ENCODE measurements at places on chromosomes 2 and 18.

DNA sequence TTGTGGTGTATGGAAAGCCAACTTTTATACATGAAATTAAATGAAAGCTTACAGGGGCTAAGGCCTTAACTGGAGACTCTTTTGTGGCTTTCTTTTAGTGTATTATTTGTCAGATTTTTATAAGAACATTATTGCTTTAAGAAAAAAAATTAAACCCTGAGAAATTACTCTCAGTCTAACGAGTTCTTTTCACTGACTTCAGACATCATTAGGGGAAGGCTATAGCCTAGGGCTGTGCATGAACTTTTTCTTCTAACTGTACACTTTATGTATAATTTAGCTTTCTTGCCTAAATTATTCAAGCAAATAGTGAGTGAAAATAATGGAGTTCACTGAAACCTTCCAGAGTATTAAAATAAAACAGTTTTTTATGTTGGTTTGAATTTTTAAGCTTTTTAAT, 151.1 kb upstream of the MEIS1 start:
- no peak for DNase-seq

DNA sequence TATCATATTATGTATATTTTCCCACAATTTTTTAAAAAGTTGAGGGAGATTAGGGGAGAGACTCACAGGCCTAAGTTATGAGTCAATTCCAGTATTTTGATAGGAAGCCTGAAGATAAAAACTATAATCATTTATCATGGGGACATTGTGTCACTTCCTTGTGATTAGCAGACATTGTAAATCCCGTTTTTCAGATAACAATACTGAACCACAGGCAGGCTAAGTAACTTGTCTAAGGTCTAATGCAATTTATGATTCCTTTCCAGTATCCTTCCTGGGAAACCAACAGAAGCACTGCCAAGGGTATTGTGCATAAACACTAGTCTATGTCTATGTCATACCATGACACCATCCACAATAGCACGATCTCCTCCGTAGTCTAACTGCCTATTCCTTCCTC, 235.2 kb upstream of the PIK3C3 start:
- no peak for DNase-seq

- no peak for DNase-seq
Measured at GRCh38 chr2:220123751-220124150, 496.3 kb downstream of the SLC4A3 start.

DNA sequence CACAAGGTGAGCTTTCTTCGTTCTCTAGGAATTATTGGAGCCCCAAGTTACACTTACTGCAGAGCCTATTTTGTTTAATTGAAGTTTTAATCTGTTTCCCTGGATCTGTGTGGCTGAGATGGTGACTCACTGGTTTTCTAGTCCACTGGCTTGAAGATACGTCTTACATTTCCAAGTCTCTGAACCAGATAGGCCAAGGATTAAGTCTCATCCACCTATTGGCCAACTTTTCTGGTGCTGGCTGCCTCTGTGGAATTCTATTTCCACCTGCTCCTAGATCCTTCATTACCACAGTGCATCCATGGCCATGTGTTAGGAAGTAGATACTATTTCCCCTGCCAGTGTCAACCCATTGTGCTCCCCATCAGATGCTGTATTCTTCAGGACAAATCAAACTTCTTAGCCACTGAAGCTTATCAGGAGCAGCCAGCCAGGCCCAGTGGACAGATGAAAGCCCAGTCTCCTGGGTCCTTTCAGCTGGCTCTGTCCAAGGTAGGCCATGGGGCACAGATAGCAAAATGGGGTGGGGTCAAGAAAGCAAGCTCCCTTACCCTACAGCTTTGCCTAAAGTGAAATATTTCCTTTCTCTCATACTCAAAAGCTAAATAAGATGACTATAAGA, 198.8 kb upstream of the TCF4 start:
- no peak for DNase-seq
